Epithelial cell of esophagus (primary cell): ENCODE measurements at places on chromosomes 6 and 20.

DNA sequence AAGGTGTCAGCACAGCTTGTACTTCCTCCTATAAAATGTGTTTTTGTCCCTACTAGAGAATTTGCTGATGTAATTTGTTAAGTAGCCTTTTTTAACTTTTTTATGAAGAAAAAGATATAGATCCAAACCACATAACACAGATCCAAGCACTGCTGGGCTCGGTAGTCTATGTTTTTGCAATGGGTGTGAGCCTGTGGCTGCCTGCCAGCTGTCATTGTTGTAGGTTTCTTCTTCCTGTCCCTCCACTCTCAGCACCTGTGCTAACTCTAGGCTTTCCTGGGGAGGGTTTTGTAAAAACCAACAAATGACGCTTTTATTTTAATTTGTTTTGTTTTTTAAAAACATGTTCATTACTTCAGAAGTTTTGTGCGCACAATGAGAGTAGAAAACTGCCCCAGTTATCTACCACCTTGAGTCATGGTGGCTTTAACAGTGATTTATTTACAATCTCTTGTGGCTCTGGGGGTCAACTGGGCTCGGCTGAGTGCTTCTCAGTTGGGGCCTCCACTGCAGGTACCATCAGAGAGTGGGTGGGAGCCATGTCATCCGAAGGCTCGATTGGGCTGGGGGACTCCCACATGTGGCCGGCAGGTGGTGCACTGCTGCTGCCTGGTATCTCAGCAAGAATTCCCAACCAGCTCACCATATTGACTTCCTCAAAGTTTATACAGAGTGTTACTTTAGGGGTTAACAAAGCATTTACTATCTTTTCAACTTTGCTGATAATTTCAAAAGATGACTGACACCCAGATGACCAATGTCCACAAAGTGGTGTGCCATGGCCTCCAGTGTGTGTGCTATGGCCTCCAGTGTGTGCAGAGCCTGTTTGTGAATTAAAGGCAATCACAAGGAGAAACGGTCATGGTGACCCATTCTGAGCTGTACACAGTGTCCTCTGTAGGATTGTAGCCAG lies 3.0 kb upstream of the CCR6 start:
- DNase-seq, result no peak

- no peak for DNase-seq
These were observed at the start of gene DNAH8 for GRCh38 chr6:38715016-38715689. TSS of gene DNAH8 (plus strand) at chr6:38715311. CDS start at chr6:38722810, 7,499 bp downstream.

GRCh38 chr6:136037876-136038460 lies 186.5 kb downstream of the PDE7B start:
- DNase-seq, result peak; percentile 2

GRCh38 chr6:13425270-13425873 lies 62.0 kb downstream of the GFOD1 start:
- no peak for DNase-seq

DNA sequence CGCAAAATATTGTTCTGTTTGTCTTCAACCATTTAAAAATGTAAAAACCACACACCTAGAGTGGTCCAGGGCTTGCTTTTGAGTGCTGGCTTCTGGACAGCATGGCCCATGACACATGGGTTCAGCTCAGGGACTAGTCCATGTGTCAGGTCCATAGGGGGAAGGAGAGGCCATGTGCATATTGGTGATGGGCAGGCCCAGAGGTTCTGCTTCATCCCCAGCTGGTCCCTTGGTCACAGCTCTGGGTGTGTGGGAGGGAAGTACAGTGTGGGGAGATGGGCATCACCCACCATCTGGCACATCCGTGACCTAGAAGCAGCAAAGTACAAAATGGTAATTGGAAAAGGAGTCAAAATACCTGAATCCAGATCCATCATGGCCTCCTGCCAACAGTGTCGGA lies 50.7 kb downstream of the STK35 start:
- no peak for DNase-seq

DNA sequence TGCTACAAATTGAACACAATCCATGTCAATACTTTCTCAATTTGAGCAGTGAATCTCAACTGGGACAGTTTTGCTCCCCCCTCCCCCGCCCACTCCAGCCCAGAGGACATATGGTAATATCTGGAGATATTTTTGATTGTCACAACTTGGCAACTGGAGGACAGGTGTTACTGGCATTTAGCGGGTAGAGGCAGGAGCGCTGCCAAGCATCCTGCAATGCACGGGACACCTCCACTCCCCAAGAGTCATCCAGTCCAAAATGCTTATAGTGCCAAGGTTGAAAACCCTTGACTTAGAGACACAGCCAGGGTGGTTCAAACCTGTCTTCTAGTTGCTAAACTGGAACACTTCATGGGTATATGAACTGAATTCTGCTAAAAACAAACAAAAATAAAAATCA lies 26.9 kb upstream of the LRRC1 start:
- DNase-seq, result no peak

DNA sequence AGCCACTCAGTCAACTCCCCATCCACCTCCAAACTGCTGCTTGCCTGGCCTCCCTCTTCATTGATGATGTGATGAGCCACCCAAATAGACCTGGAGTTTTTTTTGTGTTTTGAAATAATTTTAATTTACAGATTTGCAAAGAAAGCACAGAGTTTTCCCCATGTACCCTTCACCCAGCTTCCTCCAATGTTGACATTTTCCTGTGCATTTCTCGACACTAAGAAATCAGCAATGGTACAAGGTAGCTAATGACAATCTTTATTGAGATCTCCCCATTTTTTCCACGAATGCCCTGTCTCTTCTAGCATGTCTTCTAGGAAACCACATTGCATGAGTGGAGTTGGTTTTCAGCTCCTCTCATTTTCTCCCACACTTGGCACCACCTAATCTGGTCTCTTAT lies 30.1 kb downstream of the PPP1R14C start:
- DNase-seq, result no peak

- DNase-seq, result no peak
These were observed 62.8 kb upstream of the LRRC1 start for GRCh38 chr6:53731866-53732636.

DNA sequence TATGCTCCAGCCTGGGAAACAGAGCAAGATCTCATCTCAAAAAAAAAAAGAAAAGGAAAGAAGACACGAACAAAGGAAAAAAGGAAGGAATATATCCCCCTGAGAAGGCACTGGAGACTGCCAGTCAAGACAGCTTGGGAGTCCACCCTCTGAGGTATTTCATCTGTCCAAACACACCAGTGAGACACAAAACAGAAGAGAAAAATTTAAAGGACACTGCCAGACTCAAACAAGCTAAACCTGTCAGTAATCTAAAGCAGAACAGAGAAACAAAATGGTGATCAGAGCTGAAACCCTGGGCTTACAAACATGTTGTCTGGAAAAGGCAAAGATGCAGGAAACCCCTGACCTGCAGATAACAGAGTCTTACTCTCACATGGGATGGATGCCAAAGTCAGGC lies 114.9 kb downstream of the DCDC2 start:
- DNase-seq, result no peak

DNA sequence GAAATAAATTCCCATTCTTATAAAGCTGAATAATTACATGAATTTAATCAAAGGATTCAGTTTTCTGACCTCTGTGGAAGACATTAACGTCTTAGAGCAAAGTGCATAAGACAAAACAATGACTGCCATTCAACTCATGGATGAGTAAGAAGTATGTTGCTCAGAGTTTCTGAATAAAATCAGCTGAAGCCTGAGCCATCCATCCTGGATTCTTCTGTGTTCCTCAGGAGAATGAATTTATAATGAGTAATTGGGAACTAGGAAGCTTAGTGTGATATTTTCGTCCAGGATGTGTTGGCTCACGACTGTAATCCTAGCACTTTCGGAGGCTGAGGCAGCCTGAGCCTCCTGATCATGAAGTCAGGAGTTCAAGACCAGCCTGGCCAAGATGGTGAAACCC lies 62.8 kb downstream of the PERP start:
- peak; percentile 93 for DNase-seq

- DNase-seq, result no peak
These were observed 127.8 kb upstream of the FOXA2 start for GRCh38 chr20:22711971-22712755.

GRCh38 chr20:64238851-64239387 lies 16.6 kb upstream of the PCMTD2 start:
- no peak for DNase-seq

DNA sequence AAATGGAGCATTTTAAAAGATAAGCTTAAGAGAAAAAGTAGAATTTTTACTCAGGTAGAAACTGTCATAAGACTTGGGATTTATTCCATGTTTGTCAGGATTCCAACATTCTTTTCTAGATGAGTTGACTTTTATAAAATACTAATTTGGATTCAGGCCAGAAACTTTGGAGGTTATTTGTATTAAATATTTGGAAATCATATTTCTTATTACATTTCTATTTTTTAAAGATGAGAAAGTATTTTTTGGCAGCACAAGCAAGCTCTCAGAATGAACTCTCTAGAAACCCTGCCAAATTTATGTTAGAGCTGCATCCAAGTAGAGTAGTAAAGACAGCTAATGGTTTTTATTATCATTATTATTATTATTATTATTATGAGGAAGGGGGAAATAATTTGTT lies 1014.9 kb upstream of the GJE1 start:
- DNase-seq, result no peak

DNA sequence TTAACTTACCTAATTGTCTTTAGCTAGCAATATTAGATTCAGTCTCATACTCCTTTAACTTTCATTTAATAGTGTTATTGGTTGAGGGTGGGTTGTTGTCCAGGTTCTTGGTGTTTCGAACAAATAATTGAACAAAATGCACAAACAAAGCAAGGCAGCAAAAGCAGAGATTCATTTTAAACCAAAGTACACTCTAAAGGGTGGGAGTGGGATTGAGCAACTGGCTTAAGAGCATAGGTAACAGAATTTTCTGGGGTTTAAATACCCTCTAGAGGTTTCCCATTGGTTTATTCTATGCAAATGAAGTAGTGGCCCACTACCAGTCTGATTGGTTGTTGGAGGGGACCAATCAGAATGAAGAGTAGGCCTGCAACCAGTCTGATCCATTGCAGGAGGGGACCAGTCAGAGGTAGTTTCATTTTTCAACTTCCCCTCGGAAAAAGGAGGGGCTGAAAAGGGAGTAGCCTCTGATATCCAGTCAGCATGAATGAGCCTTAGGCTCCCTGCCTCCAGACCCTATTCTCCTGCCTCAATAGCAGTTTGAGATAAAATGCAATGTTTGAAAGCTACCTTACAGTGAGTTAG lies 26.3 kb upstream of the RAB23 start:
- no peak for DNase-seq

DNA sequence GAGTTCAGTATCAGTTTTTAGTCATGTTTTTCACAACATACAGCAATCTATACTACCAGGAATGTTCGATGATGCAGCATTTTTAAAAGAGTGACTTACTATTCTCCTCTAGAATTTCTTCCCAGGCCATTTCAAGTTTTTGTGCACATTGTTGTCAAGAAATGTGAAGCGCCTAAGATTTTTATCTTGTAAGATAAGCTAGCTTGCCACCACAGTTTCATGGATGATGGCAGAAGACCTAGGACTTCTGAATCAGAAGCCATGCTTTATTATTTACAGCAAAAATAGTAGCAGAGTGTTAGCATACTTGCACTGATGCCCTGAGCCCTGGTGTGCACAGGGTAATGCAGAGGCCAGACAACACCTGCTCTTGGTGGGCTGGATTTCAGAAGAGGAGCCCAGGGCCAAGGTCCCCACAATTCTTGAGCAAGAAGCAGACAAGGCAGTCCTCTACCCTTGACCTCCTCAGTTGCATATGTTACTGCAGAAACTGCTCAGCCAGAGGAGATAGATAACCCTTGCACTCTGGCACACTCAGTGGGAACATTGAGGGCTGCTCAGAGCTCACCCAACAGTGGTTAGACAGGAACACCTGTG lies 99.2 kb downstream of the QKI start:
- DNase-seq, result no peak

GRCh38 chr6:157203312-157203744 lies 120.0 kb downstream of the TMEM242 start:
- no peak for DNase-seq

GRCh38 chr6:110400208-110400607 lies 15.2 kb downstream of the DDO start:
- DNase-seq, result no peak

DNA sequence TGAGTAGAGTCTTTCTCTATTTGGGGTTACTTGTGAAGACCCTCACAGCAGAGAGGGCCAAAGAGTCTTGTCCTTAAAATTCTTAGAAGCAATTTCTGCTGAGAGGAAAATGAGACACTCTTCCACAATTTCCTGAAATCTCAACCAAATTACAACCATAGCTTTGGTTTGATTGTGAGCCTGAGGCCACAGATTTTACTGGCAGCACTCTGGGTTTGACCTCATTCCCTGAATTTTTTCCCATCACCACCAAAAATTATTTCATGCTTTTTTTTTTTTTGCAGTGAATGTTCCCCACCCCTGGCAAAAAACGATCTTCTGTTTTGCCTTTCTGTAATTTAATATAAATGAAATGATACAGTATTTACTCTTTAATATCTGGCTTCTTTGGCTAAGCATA lies 125.5 kb downstream of the THEMIS start:
- no peak for DNase-seq
